ENCODE measurements at places on chromosomes 11 and 22. TPM values are rescaled to one million over a fixed set of nuclear protein-coding genes. Genes with fewer than 3 reads are reported as not detected.

- H3K36me3 ChIP-seq: peaks cover 9% of the 10 kb centered on the region
- H3K27ac ChIP-seq: no peak overlapping the region
- H3K27me3 ChIP-seq: no peaks in the 10 kb centered on the region
- no peak for DNase-seq
- no peak overlapping the region for H3K4me3 ChIP-seq
These were observed 10.5 kb downstream of the STARD10 start for GRCh38 chr11:72783144-72783905.

DNA sequence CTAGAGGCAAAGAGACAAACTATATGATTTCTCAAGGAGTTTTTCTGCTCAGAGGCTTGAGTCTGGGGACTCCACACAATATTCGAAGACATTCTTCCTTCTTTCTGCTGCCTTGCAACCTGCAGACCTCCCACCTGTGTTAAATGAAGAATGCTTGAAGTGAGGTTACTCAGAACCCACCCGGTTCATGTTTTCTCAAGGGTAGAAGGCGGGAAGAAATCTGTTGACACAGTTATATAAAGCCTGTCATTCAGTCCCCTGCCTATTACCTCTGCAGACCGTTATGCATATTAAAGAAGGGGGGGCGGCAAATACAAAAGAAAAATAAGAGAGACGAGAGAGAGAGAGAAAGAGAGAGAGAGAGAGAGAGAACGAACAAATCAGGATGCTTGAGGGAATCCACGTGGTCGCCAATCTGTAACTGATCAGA lies 2.2 kb upstream of the KMT2A start:
- H3K4me3 ChIP-seq: peak overlapping the region; percentile 69
- no peak for DNase-seq
- no peak overlapping the region for H3K27ac ChIP-seq
- H3K27me3 ChIP-seq: no peaks in the 10 kb centered on the region

GRCh38 chr11:31246451-31247165 lies 122.9 kb downstream of the DCDC1 start:
- no peaks in the 10 kb centered on the region for H3K4me1 ChIP-seq
- no peaks in the 10 kb centered on the region for H3K27me3 ChIP-seq
- no peak overlapping the region for H3K27ac ChIP-seq
- no peaks in the 10 kb centered on the region for H3K36me3 ChIP-seq
- no peak for DNase-seq
- H3K4me3 ChIP-seq: no peak overlapping the region

DNA sequence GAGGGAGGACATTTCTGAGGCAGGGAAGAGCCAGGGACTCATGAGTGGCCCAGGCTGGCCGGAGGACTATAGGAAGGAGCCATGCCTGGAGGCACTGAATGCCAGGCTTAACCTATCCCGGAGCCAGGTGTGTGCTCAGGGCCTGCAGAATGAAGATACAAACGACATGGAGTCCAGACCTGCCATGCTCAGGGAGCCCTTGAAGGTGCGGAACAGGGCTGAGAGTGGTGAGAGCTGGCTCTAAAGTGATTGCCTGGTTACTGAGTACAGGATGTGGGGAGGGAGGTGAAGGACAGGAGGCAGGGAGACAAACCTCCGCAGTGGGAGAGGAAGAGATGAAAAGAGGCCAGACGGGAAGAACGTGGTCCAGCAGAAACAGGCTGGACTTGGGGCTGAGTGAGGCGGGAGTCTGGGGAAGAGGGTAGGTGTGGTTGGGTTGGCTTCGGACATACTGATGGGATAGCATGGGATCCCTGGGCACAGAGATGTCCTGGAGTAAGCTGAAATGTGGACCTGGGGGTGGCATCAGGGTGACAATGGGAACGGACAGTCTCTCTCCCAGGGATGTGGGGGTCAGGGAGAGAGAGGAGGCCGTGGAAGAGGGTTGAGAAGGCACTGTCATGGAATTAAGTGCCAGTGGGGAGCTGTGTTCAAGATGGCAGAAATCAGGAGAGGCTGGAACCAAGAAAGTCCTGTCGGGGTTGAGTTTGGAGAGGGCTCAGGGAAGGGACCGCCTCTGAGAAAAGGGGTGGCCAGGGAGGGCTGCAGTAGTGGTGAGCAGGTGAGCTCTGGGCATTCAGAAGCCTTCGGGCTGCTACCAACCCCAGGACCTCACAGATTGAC lies 1.5 kb upstream of the ANKRD13D start:
- H3K4me1 ChIP-seq: peaks cover 39% of the 10 kb centered on the region
- H3K4me3 ChIP-seq: peak overlapping the region; percentile 98
- DNase-seq: no peak
- no peaks in the 10 kb centered on the region for H3K27me3 ChIP-seq

- H3K4me1 ChIP-seq: peaks cover 40% of the 10 kb centered on the region
- peak overlapping the region; percentile 73 for H3K27ac ChIP-seq
- no peak for DNase-seq
- H3K36me3 ChIP-seq: peaks cover 34% of the 10 kb centered on the region
- no peaks in the 10 kb centered on the region for H3K27me3 ChIP-seq
These were observed 510 bp downstream of the PPME1 start for GRCh38 chr11:74171630-74171968.

DNA sequence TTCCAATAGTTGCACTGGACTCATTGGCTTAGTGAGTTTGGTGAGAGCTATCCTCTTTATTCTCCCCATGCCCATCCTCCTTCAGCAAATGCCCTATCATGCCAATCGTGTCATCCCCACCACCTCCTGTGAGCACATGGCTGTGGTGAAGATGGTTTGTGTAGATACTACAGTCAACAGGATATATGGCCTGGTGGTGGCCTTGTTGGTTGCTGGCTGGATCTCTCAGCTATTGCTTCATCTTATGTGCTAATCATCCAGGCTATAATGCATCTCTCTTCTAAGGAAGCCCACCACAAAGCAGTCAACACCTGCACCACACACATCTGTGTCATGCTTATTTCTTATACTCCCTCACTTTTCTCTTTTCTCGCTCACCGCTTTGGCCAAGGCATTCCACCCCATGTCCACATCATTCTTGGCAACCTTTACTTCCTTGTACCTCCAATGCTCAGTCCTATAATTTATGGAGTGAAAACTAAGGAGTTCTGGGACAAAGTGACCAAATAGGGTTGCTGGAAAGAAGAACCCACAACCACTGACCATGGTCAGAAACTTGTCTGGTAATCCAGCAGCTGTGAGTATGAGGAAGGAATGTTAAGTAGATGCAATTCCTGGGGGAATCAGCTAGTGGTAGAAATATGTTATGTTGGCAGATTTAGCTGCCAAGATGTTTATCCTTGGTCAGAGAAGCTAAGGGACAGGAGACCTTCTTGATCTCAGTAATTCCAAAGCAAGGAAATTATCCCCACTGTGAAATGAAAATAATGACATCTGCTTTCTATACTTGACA lies 16.3 kb upstream of the OR56B1 start:
- DNase-seq: no peak
- H3K4me1 ChIP-seq: no peaks in the 10 kb centered on the region
- no peaks in the 10 kb centered on the region for H3K27me3 ChIP-seq
- H3K4me3 ChIP-seq: no peak overlapping the region
- H3K36me3 ChIP-seq: no peaks in the 10 kb centered on the region
- no peak overlapping the region for H3K27ac ChIP-seq

GRCh38 chr11:45704133-45704532 lies 38.7 kb upstream of the CHST1 start:
- no peak for DNase-seq
- no peak overlapping the region for H3K4me3 ChIP-seq
- peaks cover 98% of the 10 kb centered on the region for H3K27me3 ChIP-seq
- no peaks in the 10 kb centered on the region for H3K36me3 ChIP-seq
- no peak overlapping the region for H3K27ac ChIP-seq

DNA sequence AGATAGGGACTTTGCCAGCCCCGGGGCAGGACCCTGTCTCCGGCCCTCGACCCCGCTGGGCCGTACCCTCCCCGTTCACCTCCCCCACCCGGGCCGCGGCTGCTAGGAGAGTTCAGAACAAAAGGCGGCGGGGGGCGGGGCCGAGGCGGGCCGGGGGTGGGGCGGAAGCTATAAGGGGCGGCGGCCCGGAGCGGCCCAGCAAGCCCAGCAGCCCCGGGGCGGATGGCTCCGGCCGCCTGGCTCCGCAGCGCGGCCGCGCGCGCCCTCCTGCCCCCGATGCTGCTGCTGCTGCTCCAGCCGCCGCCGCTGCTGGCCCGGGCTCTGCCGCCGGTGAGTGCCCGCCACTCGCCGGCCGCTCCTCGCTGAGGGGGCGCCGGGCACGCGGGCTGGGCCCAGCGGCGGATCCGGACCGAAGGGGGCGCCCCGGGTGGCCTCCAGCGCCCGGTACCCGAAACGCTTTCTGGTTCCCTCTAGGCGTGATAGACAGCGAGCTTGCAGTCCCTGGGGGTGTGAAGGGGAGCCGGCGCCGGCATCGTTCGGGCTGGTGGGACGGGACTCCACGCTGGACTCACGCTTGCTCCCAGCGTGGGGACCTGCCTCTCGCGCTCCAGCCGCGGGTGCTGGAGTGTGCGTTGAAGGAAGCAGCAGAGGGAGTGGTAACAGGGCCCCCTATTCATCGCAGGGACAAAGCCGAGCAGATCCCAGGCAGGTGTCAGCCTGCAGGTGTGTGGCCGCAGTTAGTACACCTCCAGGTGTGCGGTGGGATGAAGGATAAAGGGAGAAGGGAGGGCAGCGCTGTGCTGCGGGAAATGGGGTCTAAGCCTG lies at the start of gene MMP11:
MMP11 (plus strand) TSS at position 201 of the 825 bp plus-strand sequence; CDS start at position 223, 22 bp downstream.
- DNase-seq: no peak
- H3K36me3 ChIP-seq: no peaks in the 10 kb centered on the region
- no peaks in the 10 kb centered on the region for H3K27me3 ChIP-seq
- no peak within 1 kb of the TSS for H3K27ac ChIP-seq

Gene TNNI2
- total RNA-seq: 7.8 TPM

Gene CHKB
- 60.0 TPM for total RNA-seq

Gene MGAT3
- total RNA-seq: not detected

Gene TRPM5
- total RNA-seq: not detected

Data from PC-9 (cell line).